Trophoblast cell (in vitro differentiated cells and primary cell): ENCODE measurements at places on chromosomes 16 and 17.
A peak's percentile ranks its signal among the peaks of the same experiment; 100 is the strongest.

DNA sequence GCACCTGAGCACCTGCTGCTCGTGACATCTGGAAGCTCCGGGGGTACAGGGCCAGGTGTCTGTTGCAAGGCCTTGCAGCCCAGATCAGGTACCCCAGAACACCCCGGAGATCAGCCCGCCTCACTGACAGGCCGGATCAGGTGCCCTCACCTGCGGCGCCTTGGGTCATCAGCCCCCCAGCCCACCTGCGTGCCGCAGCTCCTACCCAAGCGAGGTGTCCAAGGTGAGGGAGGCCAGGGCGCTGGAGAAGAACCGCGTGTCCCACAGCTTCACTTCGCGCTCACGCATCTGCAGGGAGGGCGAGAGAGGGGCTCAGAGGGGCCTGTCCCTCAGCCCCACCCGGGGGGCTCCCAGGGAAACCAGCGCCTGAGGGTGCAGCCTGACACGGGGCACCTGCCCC is 16.1 kb downstream of the VASN start:
- peaks cover 14% of the 10 kb centered on the region for H3K36me3 ChIP-seq
- peaks cover 52% of the 10 kb centered on the region for H3K4me1 ChIP-seq
- H3K27ac ChIP-seq, result peak overlapping the region; percentile 75
- DNase-seq, result no peak
- no peak overlapping the region for H3K4me3 ChIP-seq
- no peaks in the 10 kb centered on the region for H3K27me3 ChIP-seq

DNA sequence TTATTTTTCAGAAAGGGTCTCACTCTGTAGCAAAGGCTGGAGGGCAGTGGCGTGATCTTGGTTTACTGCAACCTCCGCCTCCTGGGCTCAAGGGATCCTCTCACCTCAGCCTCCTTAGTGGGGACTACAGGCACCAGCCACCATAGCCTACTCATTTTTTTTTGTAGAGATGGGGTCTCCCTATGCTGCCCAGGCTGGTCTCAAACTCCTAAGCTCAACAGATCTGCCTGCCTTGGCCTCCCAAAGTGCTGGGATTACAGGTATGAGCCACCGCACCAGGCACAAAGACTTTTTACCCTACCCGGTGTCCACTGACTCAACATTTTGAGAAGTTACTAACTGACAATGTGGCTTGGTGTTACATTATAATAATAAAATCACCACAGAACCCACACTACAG is 7.2 kb downstream of the GRB2 start:
- no peak for DNase-seq
- no peak overlapping the region for H3K27ac ChIP-seq
- H3K4me3 ChIP-seq, result no peak overlapping the region
- H3K27me3 ChIP-seq, result no peaks in the 10 kb centered on the region

DNA sequence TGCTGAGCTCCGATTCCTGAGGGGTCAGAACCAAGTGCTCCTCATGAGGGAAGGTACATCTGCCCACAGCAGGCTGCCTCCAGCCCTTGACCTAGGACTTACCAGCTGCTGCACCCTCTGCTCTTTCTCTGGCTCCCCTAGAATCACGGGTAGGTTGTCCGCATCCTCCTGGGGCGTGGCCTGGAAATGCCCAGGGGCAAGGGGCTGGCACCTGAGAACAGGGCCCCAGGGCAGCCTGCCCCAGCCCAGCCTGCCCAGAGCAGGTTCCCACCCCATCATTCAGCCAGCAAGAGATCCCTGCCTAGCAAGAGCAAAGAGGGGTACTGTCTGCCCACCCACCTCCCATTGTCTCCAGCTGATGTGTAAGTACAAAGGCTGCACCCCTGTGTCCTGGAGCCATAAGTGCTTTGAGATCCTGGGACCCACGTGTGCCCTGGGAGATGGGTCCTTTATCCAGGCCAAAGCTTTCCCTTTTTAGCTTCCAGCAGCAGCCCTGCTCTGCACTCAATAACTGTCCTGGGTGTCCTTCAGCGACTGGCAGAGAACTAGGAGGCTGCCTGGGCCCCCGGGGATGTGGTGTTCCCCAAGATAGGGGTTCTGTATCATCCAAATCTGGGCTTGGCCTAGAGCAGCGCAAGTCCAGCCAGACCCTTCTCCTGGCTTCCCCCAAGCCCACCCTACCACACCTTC is 5.1 kb downstream of the TSPOAP1 start:
- H3K4me3 ChIP-seq, result no peak overlapping the region
- no peaks in the 10 kb centered on the region for H3K36me3 ChIP-seq
- H3K27ac ChIP-seq, result no peak overlapping the region
- no peaks in the 10 kb centered on the region for H3K27me3 ChIP-seq

DNA sequence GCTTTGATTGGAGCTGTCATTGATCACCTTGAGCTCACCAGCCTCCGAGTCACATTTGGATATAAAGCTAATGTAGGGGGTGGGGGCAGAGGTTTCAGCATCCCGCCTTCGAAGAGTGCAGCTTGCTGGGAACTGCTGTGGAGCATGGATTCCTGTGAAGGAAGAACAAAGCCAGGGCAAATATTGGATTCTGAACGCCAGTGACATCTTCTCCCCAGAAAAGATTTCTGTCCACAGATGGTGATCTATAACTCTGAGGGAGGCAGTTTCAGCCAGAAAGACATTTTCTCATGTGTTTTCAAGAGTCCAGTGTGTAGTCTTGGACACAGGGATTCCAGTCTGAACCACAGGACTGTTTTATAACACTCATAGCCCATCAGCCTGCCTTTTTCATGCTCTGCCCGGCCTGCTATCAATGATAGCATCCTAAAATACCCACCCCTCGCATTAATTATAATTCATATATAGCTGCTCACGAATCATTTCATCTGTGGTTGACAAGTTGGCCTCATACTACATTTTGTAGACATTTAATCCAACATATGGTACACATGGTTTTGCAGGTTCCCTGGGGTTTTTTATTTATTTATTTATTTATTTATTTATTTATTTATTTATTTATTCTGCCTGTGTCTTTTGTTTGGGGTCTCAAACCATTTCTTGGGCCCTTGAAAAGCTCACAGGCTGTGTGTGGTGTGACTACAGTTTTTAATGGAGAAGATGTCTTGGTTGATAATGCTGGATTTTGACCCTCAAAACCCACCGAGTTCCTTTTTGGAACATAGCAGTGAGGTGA is 47.1 kb upstream of the SALL1 start:
- H3K36me3 ChIP-seq, result no peaks in the 10 kb centered on the region
- no peak for DNase-seq
- no peak overlapping the region for H3K27ac ChIP-seq
- H3K4me1 ChIP-seq, result no peaks in the 10 kb centered on the region
- no peak overlapping the region for H3K4me3 ChIP-seq

- no peak for DNase-seq
- H3K27ac ChIP-seq, result no peak overlapping the region
- no peaks in the 10 kb centered on the region for H3K27me3 ChIP-seq
- H3K36me3 ChIP-seq, result peaks cover 18% of the 10 kb centered on the region
- peaks cover 14% of the 10 kb centered on the region for H3K4me1 ChIP-seq
Measured at GRCh38 chr17:82152114-82152513, 54.1 kb upstream of the FASN start.

DNA sequence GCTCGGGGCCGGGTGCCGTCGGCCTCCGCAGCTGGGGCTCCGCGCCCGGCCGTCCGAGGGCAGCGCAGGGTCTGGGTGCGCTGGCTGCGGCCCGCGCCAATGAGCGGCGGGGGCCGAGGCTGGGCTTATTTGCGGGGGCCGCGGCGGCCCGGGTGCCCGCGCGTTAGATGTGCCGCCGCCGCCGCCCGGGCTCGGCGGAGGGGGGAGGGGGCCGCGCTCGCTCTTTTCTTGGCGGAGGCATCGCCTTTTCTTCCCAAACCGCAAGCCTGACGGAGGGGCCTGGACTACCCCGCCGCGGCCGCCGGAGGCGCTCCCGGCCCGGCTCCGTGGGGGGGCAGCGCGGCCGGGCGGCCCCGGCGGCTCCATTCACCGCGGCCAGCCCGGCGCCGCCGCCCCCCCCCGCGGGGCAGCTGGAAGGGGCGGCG is at the start of gene NOTUM:
Gene NOTUM, minus strand, starts transcription at position 101 of the 425 bp plus-strand sequence. CDS start 278 bp downstream, outside the sequence.
- peaks cover 35% of the 10 kb centered on the region for H3K27me3 ChIP-seq
- no peak within 1 kb of the TSS for H3K27ac ChIP-seq
- peak within 1 kb of the TSS; percentile 68 for H3K4me3 ChIP-seq
- DNase-seq, result peak; percentile 88
- H3K4me1 ChIP-seq, result peaks cover 15% of the 10 kb centered on the region

DNA sequence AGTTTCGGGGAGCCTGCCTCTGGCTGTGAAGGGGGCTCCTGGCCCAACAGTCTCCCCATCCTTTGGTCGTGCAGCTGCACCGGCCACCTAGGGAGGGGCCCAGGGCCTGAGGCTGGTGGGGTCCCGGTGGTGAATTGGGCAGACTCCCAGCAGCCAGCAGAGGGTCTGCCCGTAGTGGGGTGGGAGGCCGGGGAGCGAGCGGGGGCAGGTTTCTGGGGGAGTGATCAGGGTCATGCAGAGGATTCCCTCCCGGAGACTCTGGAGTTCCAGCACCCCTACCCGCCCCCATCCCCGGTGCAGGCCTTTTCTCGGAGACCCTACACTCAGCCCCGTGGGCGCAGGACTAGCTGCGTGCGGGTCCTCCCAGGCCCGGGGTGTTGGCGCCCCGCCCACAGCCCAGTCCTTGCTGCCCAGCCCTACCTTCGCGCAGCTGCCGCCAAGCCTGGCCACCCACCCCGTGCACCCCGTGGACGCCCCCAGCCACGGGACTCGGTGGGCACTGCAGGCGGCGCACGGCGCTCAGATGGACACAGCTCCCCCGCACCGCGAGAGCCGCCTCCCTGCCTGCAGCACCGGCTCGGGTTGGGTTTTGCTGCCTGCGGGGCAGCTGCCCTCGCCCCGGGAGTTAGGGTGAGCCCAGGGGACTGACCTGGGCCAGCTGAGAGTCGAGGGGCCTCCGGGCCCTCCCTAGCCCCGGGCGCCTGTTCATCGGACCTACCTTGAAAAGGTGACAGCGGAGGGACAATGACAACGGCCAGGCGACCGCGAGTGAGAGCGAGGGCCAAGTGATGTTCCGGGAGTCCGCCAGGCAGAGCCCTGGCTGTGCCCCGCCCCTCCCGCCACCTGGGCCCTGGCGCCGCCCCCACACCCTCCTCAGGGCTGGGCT is at the start of gene GNG13:
Gene GNG13, minus strand, starts transcription at position 787 of the 886 bp plus-strand sequence. CDS start 1,657 bp downstream, outside the sequence.
- H3K36me3 ChIP-seq, result peaks cover 21% of the 10 kb centered on the region
- H3K27me3 ChIP-seq, result no peaks in the 10 kb centered on the region
- no peak within 1 kb of the TSS for H3K27ac ChIP-seq

DNA sequence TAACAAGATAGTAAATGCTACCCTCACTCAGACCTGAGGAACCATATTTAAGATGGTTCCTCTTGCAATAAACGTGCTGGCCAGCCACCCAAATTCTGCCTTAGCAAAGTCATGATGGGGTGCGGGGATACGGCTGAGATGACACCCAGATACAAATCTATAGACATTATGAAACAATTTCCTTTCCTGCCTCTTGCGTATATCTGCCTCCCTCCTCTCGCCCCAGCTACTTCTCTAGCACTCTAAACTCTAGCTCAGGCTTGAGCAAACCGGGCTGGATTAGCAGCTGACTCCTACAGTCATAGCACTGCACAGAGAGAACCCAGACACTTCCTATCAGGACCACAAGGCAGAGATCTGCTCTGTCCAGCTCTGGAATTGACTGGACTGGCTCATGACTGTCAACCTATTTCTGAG is 22.3 kb downstream of the CD300LF start:
- H3K27ac ChIP-seq, result no peak overlapping the region
- DNase-seq, result peak; percentile 20
- H3K36me3 ChIP-seq, result no peaks in the 10 kb centered on the region
- H3K4me1 ChIP-seq, result no peaks in the 10 kb centered on the region
- H3K4me3 ChIP-seq, result no peak overlapping the region
- no peaks in the 10 kb centered on the region for H3K27me3 ChIP-seq
